Activated naive CD4-positive, alpha-beta T cell treated with anti-CD3 and anti-CD28 coated beads, Interleukin-2, amount 10 ng/mL, durations not matched to agents 7 days and 5 days (primary cell): ENCODE measurements at places on chromosomes 6 and 20.

DNA sequence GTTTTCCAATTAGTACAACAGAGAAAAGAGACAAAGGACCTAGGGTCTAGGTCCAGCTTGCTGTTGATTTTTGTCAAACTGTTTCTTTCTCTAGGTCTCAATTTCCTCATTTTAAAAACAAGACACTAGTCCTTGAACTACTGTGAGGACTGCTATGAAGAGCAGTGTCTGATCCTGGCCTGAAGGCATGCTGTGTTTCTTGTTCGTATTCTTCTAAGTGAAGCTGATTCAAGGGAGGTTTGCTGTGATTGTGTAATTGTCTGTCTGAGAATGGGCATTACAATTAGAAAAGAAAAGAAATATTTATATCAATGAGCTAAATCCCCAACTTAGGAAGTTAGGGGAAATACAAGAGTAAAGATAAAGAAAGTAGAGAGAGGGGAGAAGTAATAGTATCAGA, 228.2 kb upstream of the SUPT3H start:
- peaks cover 7% of the 10 kb centered on the region for H3K27me3 ChIP-seq
- H3K36me3 ChIP-seq = peaks cover 14% of the 10 kb centered on the region
- no peak overlapping the region for H3K4me3 ChIP-seq
- peaks cover 19% of the 10 kb centered on the region for H3K4me1 ChIP-seq
- DNase-seq = no peak
- no peak overlapping the region for H3K27ac ChIP-seq

DNA sequence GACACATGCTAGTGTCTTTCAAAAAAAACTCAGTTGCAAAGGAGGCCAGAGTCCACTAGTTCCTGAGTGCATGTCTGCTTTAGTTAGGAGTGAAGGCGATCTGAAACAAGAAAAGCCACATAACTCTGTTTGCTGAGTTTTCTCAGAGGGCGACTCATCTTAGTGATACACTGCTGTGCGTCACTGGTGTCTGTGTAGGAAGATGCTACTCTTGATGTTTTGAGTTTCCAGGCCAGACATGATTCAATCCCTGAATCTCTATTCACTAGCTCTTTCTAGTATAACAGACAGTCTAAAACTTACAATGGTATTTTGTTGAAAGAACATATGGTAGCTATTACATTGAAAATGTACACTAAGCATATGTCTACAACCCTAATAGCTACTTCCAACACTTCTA, 60.9 kb downstream of the GFRAL start:
- DNase-seq = no peak
- no peak overlapping the region for H3K4me3 ChIP-seq
- H3K27me3 ChIP-seq = no peaks in the 10 kb centered on the region
- H3K4me1 ChIP-seq = no peaks in the 10 kb centered on the region
- no peaks in the 10 kb centered on the region for H3K36me3 ChIP-seq

GRCh38 chr6:4067673-4068072, 11.3 kb downstream of the FAM217A start:
- H3K4me3 ChIP-seq = no peak overlapping the region
- H3K4me1 ChIP-seq = no peaks in the 10 kb centered on the region
- no peak overlapping the region for H3K27ac ChIP-seq
- peaks cover 4% of the 10 kb centered on the region for H3K27me3 ChIP-seq

DNA sequence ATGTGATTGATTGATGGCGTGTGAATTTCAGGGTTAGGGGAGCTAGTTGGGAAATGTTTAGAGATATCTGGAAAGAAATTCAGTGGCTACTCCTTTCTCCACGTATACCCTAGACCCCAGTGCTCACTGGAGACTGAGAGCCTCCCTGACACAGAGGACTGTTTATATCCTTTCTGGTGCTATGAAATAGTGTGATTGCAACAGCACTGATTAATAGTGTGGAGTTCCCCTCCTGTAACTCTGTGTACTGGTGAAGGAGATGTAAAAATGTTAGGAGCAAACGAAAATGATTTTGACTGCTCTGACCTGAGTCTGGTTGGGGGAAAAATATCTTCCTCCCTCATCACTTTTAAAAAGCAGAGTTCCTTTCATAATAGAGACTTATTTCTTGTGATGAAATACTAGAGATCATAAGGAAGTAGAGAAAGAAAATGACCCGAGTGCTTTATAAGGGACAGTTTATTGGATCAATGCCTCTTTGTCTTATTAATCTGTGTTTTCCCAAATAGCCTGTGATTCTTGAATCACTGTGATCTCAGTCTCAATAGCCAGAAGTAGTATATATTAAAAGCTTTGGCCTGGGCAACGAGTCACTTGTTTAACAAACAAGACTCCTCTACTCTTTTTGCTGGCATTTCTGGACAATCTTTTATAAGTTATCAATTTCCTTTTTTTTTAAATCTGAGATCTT, 92.3 kb downstream of the RNF182 start:
- no peak for DNase-seq
- peaks cover 14% of the 10 kb centered on the region for H3K27me3 ChIP-seq
- H3K4me3 ChIP-seq = no peak overlapping the region

DNA sequence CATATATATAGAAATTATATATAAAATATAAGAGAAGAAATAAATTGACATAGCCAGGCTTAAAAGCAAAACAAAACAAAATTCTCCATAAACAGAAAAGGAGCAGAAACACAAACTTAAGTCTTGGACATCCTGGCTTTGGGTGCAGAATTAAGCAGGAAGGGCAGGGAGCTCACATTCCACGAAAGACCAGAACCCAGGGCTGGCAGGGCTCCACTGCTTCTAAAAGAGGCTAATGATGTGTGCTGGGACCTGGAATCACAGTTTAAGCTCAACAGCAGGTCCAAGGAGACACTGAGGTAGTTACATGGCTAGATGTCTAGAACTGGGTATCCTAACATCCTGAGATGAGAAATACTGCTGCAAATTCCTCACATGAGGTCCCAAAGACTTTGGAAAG, 210.3 kb downstream of the WDR27 start:
- no peaks in the 10 kb centered on the region for H3K27me3 ChIP-seq
- H3K36me3 ChIP-seq = no peaks in the 10 kb centered on the region
- no peak overlapping the region for H3K27ac ChIP-seq
- DNase-seq = no peak
- no peaks in the 10 kb centered on the region for H3K4me1 ChIP-seq

DNA sequence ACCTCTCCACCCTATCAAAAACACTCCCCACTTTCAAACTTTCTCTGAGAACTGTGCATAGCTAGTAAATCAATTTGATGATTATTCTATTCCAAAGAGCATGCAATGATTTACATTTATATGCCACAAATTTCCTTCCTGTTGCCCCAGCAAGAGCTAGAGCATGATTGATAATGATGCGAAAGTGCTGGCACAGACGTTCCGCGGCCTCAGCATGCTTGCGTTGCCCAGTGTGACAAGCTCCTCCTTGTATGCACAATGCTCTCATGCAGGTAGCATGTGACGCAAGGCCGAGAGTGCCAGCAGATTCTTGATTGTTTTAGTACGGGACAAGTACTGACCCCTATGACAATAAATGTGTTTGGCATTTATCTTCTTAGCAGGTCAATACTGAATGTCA, 696.3 kb upstream of the SLC35B3 start:
- no peaks in the 10 kb centered on the region for H3K27me3 ChIP-seq
- no peak overlapping the region for H3K27ac ChIP-seq
- no peak overlapping the region for H3K4me3 ChIP-seq
- no peak for DNase-seq
- no peaks in the 10 kb centered on the region for H3K4me1 ChIP-seq

DNA sequence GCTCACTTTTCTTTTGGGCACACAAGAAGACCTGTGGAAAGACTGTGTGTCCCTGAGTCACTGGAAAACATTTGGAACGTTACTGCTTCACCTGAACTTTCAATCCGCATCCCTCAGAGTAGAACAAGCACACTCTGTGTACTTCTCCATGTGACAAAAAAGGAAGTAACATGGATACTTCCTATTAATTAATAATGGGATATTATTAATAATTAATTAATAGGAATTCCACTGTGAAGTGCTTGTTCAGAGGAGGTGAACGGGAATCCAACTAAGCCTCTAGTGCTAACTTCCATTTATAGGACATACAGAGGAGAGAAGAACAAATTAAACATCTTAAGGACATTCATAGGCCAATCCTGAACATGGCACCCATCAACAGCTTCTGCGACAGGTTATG, 407.8 kb downstream of the SYNE1 start:
- H3K4me1 ChIP-seq = peaks cover 22% of the 10 kb centered on the region
- H3K27ac ChIP-seq = no peak overlapping the region
- DNase-seq = no peak
- no peak overlapping the region for H3K4me3 ChIP-seq

GRCh38 chr6:74356391-74356790, 660.4 kb downstream of the CD109 start:
- no peaks in the 10 kb centered on the region for H3K27me3 ChIP-seq
- no peaks in the 10 kb centered on the region for H3K4me1 ChIP-seq
- no peak overlapping the region for H3K27ac ChIP-seq
- DNase-seq = no peak
- no peak overlapping the region for H3K4me3 ChIP-seq

- DNase-seq = peak; percentile 35
- H3K27ac ChIP-seq = no peak overlapping the region
- peak overlapping the region; percentile 47 for H3K4me3 ChIP-seq
- H3K36me3 ChIP-seq = no peaks in the 10 kb centered on the region
- H3K27me3 ChIP-seq = peaks cover 23% of the 10 kb centered on the region
- peaks cover 9% of the 10 kb centered on the region for H3K4me1 ChIP-seq
Observed at GRCh38 chr6:27019651-27020552, 227.6 kb upstream of the PRSS16 start.

GRCh38 chr20:41232973-41233926, 84.3 kb downstream of the ZHX3 start:
- H3K27ac ChIP-seq = no peak overlapping the region
- no peak for DNase-seq
- no peaks in the 10 kb centered on the region for H3K27me3 ChIP-seq
- no peak overlapping the region for H3K4me3 ChIP-seq
- no peaks in the 10 kb centered on the region for H3K36me3 ChIP-seq
- H3K4me1 ChIP-seq = peaks cover 35% of the 10 kb centered on the region

GRCh38 chr20:49712646-49712995, 1.1 kb downstream of the B4GALT5 start:
- H3K4me1 ChIP-seq = peaks cover 25% of the 10 kb centered on the region
- DNase-seq = no peak
- H3K27me3 ChIP-seq = peaks cover 32% of the 10 kb centered on the region
- H3K4me3 ChIP-seq = peak overlapping the region; percentile 78

- H3K27me3 ChIP-seq = no peaks in the 10 kb centered on the region
- H3K27ac ChIP-seq = no peak overlapping the region
- no peaks in the 10 kb centered on the region for H3K4me1 ChIP-seq
- H3K36me3 ChIP-seq = no peaks in the 10 kb centered on the region
Observed at GRCh38 chr6:48542191-48542590, 431.2 kb upstream of the PTCHD4 start.

DNA sequence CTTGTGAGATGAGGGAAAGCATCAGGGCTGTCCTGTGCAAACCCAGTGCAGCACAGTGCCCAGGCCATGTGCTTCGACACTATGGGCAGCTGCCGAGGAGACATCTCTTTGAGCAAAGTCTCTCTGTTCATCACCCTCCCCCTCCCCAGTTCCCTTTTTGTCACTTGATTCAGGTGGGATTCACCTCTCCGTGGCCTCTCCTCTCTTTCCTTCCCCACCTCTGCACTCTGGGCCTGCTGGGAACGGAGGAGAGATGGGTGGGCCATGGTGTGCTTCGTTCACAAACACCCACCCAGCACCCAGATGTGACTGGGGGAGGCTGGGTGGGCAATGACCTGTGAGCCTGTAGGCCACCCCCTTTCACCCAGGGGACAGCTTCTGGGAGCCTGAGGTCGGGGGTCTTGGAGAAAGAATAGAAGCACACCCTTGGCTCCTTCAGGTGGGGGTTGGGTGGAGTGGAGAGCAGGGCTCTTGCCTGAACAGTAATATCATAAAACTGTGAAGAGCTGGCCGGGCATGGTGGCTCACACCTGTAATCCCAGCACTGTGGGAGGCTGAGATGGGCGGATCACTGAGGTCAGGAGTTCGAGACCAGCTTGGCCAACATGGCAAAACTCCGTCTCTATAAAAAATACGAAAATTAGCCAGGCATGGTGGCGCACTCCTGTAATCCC, 33.5 kb upstream of the DLGAP4 start:
- no peak overlapping the region for H3K27ac ChIP-seq
- peaks cover 20% of the 10 kb centered on the region for H3K27me3 ChIP-seq
- no peak overlapping the region for H3K4me3 ChIP-seq
- no peak for DNase-seq

GRCh38 chr6:30357678-30358540, 13.0 kb downstream of the RPP21 start:
- DNase-seq = peak; percentile 71
- peaks cover 69% of the 10 kb centered on the region for H3K27me3 ChIP-seq
- H3K36me3 ChIP-seq = no peaks in the 10 kb centered on the region
- peaks cover 8% of the 10 kb centered on the region for H3K4me1 ChIP-seq
- H3K4me3 ChIP-seq = peak overlapping the region; percentile 72
- H3K27ac ChIP-seq = no peak overlapping the region

GRCh38 chr20:37378785-37379598, 33.1 kb downstream of the SRC start:
- H3K4me1 ChIP-seq = peaks cover 6% of the 10 kb centered on the region
- peaks cover 17% of the 10 kb centered on the region for H3K27me3 ChIP-seq
- H3K4me3 ChIP-seq = no peak overlapping the region

GRCh38 chr6:5093231-5094015, 8.3 kb downstream of the PPP1R3G start:
- H3K27ac ChIP-seq = no peak overlapping the region
- H3K4me1 ChIP-seq = peaks cover 7% of the 10 kb centered on the region
- H3K36me3 ChIP-seq = no peaks in the 10 kb centered on the region

DNA sequence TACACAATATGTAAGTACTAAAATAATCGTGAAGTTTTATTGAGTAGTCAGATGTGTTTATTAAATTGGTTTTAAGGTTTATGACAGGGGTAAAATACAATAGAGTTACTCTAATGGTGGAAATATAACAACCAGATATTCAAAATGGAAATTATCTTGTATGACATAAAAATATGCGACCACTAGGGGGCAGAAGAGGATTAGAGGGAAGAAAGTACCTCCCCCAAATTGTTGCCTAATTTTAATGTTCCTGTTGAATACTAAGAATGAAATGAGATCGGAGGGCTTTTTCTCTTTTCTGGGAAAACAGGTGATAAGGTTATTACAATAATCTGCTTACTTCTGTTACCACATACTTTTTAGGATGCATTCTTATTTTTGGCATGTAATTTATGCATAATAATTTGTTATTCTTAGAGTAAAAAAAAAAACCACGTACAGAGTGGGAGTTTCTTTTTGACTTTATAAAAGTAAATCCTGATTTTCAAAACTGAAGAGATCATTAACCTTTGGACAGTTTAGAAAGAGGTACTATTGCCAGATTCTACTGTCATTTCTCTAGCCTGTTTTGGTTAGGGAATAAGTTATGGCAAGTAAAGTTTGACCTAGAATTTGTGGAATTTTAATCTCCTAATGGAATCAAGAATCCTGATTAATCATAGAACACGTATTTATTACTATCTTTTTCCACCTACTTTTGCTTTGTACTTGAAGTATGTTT, 159.2 kb downstream of the CD109 start:
- no peaks in the 10 kb centered on the region for H3K4me1 ChIP-seq
- no peaks in the 10 kb centered on the region for H3K36me3 ChIP-seq
- H3K27me3 ChIP-seq = no peaks in the 10 kb centered on the region
- no peak overlapping the region for H3K27ac ChIP-seq
- DNase-seq = no peak
- H3K4me3 ChIP-seq = no peak overlapping the region

GRCh38 chr20:50126662-50127061, 13.7 kb upstream of the UBE2V1 start:
- H3K4me3 ChIP-seq = no peak overlapping the region
- H3K4me1 ChIP-seq = peaks cover 8% of the 10 kb centered on the region
- H3K36me3 ChIP-seq = peaks cover 66% of the 10 kb centered on the region

GRCh38 chr6:127129251-127129650, 10.8 kb downstream of the RSPO3 start:
- no peak overlapping the region for H3K27ac ChIP-seq
- DNase-seq = no peak
- H3K36me3 ChIP-seq = no peaks in the 10 kb centered on the region
- no peaks in the 10 kb centered on the region for H3K4me1 ChIP-seq
- H3K4me3 ChIP-seq = no peak overlapping the region
